Vagina (tissue), 2 donors: ENCODE measurements at places on chromosomes 5 and 9. TPM values are rescaled to one million over a fixed set of nuclear protein-coding genes. Genes with fewer than 3 reads are reported as not detected.

Gene NUDT12
- total RNA-seq: 5.9 TPM

DNA sequence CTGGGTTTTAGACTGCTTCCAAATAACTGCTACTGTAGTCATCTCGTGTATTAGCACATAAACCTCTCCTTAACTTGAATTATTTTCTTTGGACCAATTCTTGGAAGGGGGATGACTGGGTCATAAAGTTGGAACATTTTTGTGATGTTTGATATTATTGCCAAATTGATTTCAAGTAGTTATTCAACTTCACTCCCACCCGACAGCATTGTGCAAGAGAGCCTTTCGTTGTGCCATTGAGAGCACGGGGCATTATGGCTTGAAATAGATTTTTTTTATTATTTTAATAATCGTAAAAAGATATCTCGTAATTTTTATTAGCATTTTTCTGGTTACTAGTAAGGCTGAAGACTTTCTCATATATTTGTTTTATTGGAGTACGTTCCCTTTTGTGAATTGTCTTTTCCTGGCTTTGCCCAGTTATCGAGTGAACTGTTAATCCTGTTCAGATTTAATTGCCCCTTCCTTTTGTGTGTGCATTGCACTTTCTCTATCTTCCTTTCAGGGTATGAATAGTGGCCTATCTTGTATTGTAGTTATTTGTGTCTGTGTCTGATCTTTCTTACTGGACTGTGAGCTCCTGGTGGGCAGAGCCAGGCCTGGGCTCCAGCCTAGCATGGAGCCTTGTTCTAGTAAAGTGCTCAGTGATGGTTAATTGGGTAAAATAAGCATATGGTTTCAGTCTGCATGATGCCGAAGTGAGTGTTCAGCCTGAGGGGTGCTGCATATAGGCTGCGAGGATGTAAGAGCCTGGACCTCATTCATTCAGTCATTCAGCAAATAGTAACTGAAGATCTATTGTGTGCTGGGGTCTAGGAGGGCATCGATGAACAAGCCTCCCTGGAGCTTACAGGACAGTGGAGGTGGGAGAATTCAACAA, 93.5 kb upstream of the SHB start:
- no peaks in the 10 kb centered on the region for H3K36me3 ChIP-seq
- DNase-seq: no peak
- H3K4me1 ChIP-seq: peaks cover 7% of the 10 kb centered on the region

DNA sequence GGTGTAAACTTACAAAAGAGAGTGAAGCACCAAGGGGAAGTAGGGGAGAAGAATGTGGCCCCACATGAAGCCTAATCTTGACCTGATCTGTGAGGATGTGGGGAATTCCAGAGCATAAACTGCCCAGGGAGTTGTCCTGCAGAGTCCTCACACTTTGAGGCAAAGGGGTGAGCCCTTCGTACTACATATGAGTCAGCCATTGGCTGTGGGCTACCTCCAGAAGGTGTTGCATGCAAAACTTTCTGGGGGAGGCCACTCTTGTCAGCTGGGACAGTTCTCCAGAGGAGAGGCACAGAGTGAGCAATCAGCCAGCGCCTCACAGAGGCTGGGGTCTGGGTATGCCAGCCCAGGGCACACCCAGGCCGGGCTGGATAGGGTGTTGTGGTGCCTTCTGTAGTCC, 98.1 kb upstream of the NMUR2 start:
- H3K36me3 ChIP-seq: no peaks in the 10 kb centered on the region
- no peaks in the 10 kb centered on the region for H3K27me3 ChIP-seq
- no peak overlapping the region for H3K4me3 ChIP-seq
- H3K27ac ChIP-seq: no peak overlapping the region

DNA sequence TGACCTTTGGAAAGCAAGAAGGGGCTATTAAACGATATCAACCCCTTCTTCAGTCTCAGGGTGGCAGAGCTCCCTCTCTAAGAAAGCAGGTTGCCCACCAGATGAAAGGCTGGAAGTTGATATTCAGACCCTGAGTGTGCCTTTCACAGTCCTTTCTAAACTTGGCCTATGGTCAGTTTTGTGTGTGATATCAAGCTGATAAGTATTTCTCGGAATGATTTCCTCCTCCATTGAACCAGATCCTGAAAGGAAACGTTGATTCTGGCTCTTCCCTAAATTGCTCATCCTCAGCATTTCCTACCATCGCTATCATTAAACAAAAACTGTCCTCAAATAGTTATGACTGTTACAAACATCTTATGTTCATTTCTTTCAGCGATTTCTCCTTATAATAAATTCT, 130.4 kb downstream of the CEMIP2 start:
- no peak overlapping the region for H3K4me3 ChIP-seq
- no peak overlapping the region for H3K27ac ChIP-seq
- H3K27me3 ChIP-seq: no peaks in the 10 kb centered on the region
- H3K36me3 ChIP-seq: no peaks in the 10 kb centered on the region
- DNase-seq: no peak

DNA sequence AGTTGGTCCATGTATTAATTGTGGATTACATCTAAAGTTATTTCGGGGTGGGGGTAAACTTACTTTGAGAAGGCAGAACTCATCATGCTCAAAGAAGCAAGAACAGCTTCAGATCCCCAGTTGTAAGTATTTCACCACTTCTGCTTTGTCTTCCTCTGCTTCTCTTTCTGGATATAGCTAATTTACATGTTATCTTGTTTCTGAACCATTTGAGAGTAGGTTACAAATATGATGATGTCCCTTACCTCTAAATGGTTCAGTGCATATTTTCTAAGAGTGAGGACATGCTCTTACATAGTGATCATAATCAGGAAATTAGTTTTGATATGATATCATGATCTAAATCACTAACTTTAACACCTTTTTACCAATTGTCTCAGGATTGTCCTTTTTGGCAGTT, 11.9 kb downstream of the TRIO start:
- no peaks in the 10 kb centered on the region for H3K27me3 ChIP-seq
- no peaks in the 10 kb centered on the region for H3K36me3 ChIP-seq
- no peak overlapping the region for H3K4me3 ChIP-seq
- peaks cover 44% of the 10 kb centered on the region for H3K4me1 ChIP-seq
- peak overlapping the region; percentile 68 for H3K27ac ChIP-seq

Gene DBH
- total RNA-seq: 12.0 TPM

- no peaks in the 10 kb centered on the region for H3K27me3 ChIP-seq
- no peak overlapping the region for H3K27ac ChIP-seq
- H3K4me3 ChIP-seq: no peak overlapping the region
- no peaks in the 10 kb centered on the region for H3K4me1 ChIP-seq
Observed at GRCh38 chr5:81006947-81007636, 46.9 kb downstream of the RASGRF2 start.
